ENCODE measurements at places on chromosomes 6 and 20.

GRCh38 chr6:145707397-145707796 lies 27.9 kb downstream of the EPM2A start:
- DNase-seq = no peak

DNA sequence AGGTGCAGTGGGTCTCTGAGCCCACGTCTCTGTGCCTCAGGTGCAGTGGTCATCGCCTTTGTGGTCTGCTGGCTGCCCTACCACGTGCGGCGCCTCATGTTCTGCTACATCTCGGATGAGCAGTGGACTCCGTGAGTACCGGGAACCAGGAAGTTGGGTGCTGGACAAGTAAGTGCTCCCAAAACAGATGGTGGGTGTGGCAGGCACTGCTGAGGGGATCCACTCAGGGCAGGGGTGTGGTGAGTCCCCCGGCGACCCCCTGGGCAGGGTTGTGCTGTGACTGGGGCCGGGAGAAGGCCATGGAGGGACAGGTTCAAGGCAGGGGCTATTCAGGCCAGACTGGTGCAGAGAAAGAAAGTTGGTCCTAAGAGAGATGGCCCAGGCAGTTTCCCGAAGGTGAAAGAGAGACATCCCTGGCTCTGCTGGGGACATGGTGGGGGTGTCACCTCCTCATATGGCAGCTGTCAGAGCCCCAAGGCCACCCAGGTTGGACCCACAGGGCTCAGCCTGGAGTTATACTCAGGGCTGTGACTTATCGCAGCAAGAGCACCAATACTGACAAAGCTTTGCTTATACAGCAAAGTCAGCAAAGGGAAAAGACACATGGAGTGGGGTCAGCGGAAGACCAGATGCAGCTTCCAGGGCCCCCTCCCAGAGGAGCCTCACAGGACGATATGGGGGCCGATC lies 37.9 kb upstream of the MRGBP start:
- DNase-seq = no peak

- DNase-seq = no peak
Observed at GRCh38 chr6:42419490-42420280, 32.0 kb downstream of the TRERF1 start.

DNA sequence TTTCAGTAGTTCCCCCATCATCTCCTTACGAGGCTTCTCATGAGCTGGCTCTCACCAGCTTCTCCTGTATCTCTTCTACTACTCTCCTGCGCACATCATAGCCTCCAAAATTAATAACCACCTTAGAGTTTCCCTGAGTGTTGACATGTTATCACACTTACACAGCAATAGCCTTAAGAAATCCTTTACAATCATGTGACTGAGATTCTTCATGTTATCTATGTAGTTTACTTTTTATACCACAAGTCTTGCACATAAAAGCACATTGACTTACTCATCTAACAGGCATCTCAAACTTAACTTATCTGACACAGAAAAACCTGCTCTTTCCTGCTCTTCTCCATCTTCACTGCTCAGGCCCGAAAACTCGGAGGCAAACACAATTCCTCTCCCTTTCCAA lies 103.7 kb upstream of the TAB2 start:
- DNase-seq = no peak

DNA sequence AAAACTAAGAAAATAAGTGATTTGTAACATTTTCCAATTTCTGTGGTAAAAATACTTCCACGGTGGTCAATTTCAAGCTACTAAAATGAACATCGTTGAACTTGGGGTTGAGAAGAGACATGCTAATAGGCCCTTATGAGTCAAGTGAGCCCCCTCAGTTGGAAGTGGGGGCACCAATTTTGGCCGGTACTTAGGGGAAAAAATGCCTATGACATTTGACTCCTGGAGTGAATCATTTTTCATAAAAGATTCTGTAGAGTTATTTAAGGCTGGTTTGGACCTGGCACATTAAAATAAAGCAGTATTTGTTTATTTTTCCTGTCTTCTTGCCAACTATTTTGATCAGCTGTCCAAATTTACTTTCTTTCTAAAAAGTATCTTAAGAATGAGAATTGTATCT lies 32.4 kb upstream of the CAP2 start:
- DNase-seq = no peak

DNA sequence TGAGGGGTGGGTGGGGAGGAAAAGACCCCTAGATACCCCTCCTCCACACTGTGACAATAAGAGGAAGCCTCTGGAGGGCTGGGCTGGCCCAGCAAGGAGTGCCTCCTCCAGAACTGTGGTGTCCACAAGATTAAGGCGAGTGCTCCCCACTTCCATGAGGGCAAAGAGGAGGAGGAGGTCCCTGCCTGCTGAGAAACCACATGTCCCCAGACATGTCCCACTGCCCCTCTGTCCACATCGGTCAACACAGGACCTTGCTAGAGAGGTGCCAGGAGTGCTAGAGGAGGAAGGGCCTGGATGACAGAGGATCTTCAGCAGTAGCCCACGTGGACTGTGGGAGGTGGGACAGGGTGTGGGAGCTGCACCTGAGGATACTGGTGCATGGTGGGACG lies 3.1 kb downstream of the RAET1G start:
- DNase-seq = no peak

GRCh38 chr20:62304331-62305148 lies 1.7 kb downstream of the ADRM1 start:
- DNase-seq = no peak
